ENCODE measurements at places on chromosomes 7 and 10.

DNA sequence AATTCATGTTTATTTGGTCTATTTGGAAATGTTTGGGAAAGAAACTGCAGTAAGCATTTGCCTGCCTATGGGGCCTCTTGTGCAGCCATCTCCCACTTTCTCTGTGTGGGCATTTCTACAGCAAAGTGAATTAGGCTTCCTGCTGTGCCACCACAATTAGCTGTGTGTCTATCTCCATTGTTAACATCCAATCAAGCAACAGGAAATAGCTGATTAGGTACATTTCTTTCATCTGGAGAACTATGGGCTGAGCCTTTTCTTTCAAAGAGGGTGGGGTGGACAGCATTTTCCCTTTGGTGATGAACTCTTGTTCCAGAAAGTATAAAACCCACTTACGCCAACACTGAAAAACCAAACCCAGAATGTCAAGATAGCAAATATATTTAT, 640.0 kb downstream of the ACTR3B start:
- no peak for DNase-seq

DNA sequence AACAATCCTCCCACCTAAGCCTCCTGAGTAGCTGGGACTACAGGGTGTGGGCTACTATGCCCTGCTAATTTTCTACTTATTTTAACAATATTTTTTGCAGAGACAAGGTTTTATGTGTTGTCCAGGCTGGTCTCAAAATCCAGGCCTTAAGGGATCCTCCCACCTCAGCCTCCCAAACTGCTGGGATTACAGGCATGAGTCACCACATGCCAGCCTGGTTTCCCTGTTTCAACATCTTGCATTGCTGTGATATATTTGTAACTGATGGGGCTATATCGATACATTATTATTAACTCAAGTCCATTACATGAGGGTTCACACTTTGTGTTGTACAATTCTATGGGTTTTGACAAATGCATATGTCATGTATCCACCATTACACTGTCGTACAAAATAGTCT, 41.9 kb upstream of the OGDHL start:
- no peak for DNase-seq

DNA sequence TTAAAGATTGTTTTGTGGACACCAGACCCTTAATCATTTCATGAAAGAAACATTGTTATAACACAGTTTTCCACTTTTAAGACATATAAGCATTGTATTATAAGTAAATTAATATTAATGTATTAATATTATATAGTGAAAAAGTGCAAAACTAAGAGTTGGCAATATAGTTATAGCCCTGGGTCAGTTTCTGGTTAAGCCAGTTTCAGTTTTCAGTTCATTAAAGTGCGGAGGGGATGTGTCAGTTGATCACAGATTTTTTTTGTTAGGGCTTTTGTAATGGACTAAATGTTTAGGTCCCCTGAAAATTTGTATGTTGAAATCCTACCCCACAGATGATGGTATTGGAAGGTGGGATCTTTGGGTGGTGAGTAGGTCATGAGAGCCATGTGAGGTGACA, 45.7 kb upstream of the GPR37 start:
- DNase-seq, result no peak

DNA sequence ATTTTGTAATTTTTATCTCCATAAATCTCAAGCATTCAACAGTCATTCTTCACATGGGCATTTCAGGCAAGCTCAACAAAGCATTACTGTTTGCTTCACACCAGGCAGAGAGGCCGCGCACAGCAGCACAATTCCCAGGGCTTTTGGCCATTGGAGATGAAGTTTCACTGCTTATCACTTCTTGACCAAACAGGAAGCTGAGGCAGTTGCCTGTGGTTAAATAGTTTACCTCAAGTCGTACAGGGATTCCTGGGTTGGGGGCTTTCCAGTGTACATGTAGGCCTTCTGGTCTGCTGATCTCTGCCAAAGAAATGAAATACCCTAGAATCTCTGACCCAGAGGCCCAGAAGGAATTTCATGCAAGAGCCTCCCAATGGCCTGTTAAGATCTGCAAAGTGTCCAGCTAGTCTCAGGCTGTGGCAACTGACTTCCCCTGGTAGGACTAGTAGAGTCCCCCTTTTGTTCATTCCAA, 11.2 kb upstream of the PRDX3 start:
- DNase-seq, result no peak

- no peak for DNase-seq
These were observed 13.7 kb downstream of the THSD7A start for GRCh38 chr7:11818281-11818680.

DNA sequence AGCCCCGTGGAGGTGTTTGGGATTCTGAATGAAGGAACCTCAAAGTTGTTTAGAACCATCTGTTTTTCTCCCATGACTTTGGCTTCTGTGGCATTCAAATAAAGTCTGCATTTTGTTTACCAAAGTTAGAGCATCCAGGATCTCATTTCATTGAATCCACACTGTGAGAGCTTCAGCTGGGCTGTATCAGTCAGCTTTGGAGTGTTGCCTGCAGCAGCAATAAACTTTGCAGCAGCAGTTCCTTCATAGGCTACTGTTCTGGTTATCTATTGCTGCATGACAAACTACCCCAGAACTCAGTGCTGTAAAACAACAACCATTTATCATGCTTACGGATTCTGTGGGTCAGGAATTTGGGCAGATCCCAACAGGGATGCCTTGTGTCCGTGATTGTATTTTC, 1575.2 kb upstream of the LRRTM3 start:
- no peak for DNase-seq

- no peak for DNase-seq
These were observed 94.7 kb downstream of the ARHGAP22 start for GRCh38 chr10:48509974-48510692.

DNA sequence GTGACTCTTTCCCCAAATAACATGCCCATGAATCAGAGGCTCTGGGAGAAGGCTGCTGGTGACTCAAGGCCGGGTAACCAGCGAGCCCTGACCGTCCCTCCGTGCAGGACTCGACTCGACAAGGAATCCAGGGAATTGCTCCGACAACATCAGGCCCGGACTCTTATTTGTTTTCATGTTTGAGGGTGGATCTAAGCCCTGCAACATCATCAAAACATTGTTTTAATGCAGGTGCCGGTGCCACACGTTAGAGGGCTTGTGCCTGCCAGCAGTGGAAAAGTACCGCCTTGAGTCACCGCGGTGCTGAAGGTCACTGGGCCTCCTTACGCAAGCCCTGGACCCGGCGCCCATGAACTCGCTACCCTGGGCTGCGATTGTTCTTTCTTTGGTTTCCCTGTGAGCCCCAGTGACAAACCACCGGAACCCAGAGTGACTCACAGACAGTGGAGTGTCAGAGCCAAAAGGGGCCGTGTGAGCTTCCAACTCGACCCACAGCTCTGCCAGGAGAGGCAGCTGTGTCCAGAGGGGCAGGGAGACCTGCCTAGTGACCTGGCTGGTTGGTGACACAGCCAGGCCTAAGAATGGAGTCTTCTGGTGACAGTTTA, 139.4 kb upstream of the SHH start:
- DNase-seq, result no peak

- DNase-seq, result no peak
These were observed 21.9 kb upstream of the ADAM22 start for GRCh38 chr7:87912121-87912520.

DNA sequence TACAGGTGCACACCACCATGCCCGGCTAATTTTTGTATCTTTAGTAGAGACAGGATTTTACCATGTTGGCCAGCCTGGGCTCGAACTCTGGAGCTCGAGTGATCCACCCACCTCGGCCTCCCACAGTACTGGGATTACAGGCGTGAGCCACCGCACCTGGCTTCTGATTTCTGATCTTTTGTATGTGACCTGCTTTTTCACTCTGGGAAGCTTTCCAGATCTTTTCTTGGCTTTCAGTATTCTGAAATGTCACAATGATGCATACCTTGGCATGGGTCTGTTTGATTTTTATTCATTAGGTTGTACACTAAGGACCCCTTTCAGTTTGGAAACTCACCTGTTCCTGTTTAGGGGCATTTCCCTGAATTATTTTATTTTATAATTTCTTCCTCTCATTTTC, 41.6 kb downstream of the PROSER2 start:
- no peak for DNase-seq

- DNase-seq, result no peak
These were observed 11.0 kb downstream of the RHBDD2 start for GRCh38 chr7:75889826-75890225.

- no peak for DNase-seq
These were observed 260.2 kb downstream of the AUTS2 start for GRCh38 chr7:69858471-69858870.

DNA sequence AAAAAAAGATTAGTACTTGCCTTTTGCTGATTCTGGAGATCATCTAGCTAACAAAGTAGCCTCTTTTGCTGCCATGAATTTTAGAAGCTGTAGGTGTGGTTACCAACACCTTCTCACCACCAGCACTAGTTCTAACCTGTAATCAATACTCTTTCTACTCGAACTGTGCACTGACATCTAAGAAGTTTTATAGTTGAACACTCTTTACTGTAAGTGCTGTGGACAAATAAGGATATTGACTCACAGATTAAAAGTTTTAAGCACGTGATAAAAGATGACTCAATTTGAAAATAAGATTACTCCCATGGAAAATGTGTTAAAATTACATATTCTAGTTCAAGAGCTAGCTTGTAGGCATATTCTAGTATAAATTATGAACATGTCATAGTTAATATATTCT, 89.9 kb downstream of the REEP3 start:
- DNase-seq, result no peak

DNA sequence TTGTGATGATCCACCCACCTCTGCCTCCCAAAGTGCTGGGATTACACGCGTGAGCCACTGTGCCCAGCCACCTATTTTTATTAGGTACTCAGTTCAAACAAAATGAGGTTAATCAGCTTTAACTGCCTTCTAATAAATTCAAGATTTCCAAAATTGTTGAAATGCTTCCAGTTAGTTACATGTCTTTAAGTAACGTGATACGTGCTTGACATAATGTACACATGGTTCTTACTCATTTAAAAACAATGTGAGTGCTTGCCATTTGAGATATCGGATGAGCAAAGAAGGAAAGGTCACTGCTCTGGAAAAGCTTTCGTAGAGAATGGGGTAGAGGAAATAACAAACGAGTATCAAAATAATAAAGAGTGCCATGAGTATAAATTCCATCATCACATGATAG, 83.6 kb downstream of the KMT2E start:
- no peak for DNase-seq

- DNase-seq, result no peak
These were observed 77.0 kb upstream of the PHYHIPL start for GRCh38 chr10:59099481-59099880.

DNA sequence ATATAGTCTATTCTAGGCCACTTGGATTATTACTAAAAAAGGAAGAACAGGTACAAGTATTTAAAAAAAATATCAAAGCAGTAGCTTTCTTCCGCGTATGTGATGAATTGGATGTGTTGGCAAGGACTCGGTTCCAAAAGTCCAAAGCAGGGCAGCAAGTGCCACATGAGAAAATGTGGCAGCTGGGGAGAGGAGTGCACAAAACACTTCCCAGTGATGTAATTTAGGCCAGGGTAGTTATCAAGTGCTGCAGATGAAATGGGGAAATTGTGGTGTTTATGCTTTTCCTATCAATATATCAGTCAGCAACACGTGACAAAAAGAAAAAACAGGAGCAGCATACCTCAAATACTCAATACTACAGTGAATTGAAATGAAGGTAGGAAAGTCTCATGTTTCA, 7.0 kb downstream of the RHOBTB1 start:
- no peak for DNase-seq

DNA sequence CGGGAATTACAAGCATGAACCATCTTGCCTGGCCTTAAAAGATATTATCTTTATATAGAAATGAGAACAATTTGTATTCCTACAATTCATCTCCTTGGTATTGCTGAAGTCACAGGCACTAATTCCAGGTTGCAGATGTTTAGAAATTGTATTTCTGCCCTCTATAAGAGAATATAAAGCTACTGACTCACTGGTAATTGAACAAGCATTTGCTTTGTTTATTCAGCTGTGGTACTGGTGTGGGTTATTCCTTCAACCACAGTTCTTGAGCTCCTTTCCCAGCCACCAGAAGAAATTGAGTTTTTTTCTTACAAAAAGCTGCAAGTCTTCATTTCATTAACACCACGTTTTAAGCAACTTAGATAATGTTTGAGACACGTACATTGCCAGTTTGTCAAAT, 29.0 kb upstream of the MPP7 start:
- no peak for DNase-seq

DNA sequence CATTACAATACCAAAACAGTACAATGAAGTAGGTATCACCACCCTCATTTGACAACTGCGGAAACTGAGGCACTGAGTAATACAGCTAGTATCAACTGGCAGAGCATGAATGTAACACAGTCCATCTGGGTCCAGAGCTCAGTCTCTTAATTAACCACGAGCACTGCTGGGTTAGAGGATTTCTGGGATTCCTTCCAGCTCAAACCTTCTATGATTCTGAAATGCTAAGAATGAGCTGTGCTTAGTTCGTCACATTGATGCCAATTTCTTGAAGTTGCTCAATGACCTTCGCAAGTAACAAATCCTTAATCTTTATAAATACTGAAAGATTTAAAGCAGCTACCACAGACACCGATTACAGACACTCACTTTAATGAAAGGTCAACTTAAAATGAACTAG, 62.5 kb downstream of the SGMS1 start:
- DNase-seq, result no peak

All from activated CD8-positive, alpha-beta memory T cell treated with anti-CD3 and anti-CD28 coated beads for 1 hour (primary cell).